Astrocyte (in vitro differentiated cells and primary cell): ENCODE measurements at places on chromosomes 6 and 20. TPM values are rescaled to one million over a fixed set of nuclear protein-coding genes. Genes with fewer than 3 reads are reported as not detected.

The MACROD2 gene
- total RNA-seq, result 2.4 and 2.8 TPM in 2 replicates

The PDE7B gene
- 0.19 and 0.27 TPM in 2 replicates for total RNA-seq

DNA sequence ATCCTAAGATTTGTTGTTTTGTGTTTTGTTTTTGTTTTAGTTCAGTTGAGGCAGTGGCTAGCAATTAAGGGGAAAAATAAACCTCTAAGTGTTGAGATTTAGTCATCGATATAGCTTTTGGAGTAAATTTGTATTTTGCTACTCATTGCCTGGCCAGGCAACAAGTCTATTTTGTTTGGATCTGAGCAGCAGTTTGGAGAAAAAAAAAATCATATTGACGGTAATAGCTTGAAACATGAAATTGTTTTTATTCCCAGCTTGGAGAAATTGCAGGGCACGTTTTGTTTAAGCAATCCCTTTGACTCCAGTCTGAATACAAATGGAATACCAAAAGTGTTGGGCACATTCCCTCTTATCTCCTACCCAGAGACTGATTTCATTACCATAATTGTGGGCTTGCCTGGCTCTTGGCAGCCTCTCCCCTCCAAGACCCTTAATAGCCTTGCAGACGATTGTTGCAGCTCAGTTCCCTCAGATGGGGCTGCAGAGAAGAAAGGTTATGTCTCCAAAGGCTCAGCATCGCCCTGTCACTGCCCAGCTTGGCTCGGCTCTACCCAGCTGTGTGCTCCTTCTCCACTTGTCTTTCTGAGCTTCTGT lies 56.0 kb downstream of the ISM1 start:
- no peaks in the 10 kb centered on the region for H3K36me3 ChIP-seq
- H3K27me3 ChIP-seq, result no peaks in the 10 kb centered on the region
- no peak overlapping the region for H3K4me3 ChIP-seq
- DNase-seq, result no peak
- no peak overlapping the region for H3K27ac ChIP-seq

DNA sequence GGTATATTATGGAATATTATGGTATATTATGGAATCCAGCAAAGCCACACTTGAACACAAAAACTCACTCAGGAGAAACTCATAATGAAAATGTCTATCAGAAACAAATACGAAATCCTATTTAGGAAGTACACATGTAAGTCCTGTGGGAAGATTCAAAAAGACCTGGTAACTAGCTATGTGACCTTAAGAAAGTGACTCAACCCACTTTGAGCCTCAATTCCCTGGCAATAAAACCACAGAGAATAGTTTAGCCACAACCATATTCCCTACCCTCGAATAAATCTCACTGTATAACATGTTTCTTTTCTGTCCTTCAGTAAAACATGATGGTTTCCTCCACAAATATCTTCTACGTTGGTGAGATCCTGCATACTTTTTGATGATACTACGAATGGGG lies 56.4 kb downstream of the ZMYND8 start:
- peaks cover 28% of the 10 kb centered on the region for H3K36me3 ChIP-seq
- H3K27me3 ChIP-seq, result no peaks in the 10 kb centered on the region
- peaks cover 13% of the 10 kb centered on the region for H3K4me1 ChIP-seq
- no peak overlapping the region for H3K4me3 ChIP-seq
- DNase-seq, result peak; percentile 87
- H3K27ac ChIP-seq, result peak overlapping the region; percentile 1

GRCh38 chr6:135906542-135906941 lies 55.0 kb downstream of the PDE7B start:
- peak overlapping the region; percentile 39 for H3K27ac ChIP-seq
- H3K27me3 ChIP-seq, result no peaks in the 10 kb centered on the region
- peaks cover 33% of the 10 kb centered on the region for H3K4me1 ChIP-seq
- H3K36me3 ChIP-seq, result no peaks in the 10 kb centered on the region
- peak; percentile 78 for DNase-seq
